A549 treated with dexamethasone at 1 μM for 4 hours (cell line): ENCODE measurements at places on chromosomes 16 and 17. TPM values are rescaled to one million over a fixed set of nuclear protein-coding genes. Genes with fewer than 3 reads are reported as not detected.

The MT1M gene
- 0.15 to 0.18 TPM in 2 of 5 replicates, not detected in the others for total RNA-seq

The CAPN15 gene
- 34.5 to 76.4 TPM (median 71.6 TPM) in 5 replicates for total RNA-seq

The BCAR1 gene
- total RNA-seq, result 82.0 to 145 TPM (median 139 TPM) in 5 replicates

The SRL gene
- total RNA-seq, result 0.04 to 0.08 TPM (median 0.07 TPM) in 5 replicates

The SLFN14 gene
- total RNA-seq, result not detected in 5 replicates

The KRT24 gene
- total RNA-seq, result not detected in 5 replicates

The NPIPA2 gene
- 1.2 to 2.7 TPM (median 1.8 TPM) in 5 replicates for total RNA-seq

The RBFOX1 gene
- total RNA-seq, result not detected in 5 replicates

The HP gene
- total RNA-seq, result not detected in 5 replicates

The ANKS3 gene
- total RNA-seq, result 17.4 to 25.6 TPM (median 25.2 TPM) in 5 replicates

The MRPL12 gene
- total RNA-seq, result 203 to 295 TPM (median 273 TPM) in 5 replicates

The TSNAXIP1 gene
- total RNA-seq, result 0.25 to 0.67 TPM (median 0.52 TPM) in 5 replicates

The ENPP7 gene
- total RNA-seq, result not detected in 5 replicates

The TBX2 gene
- 3.2 to 5.7 TPM (median 4.8 TPM) in 5 replicates for total RNA-seq

The PRR29 gene
- 0.31 to 1.2 TPM (median 0.54 TPM) in 5 replicates for total RNA-seq

The G6PC1 gene
- 0.06 to 0.09 TPM (median 0.08 TPM) in 3 of 5 replicates, not detected in the others for total RNA-seq

The ZNF205 gene
- total RNA-seq, result 11.1 to 15.7 TPM (median 14.3 TPM) in 5 replicates

The MT1H gene
- total RNA-seq, result not detected in 5 replicates

The TEX14 gene
- 0.11 to 0.49 TPM (median 0.28 TPM) in 5 replicates for total RNA-seq

The SHISA9 gene
- total RNA-seq, result 0.07 to 0.12 TPM (median 0.08 TPM) in 5 replicates

The PRSS27 gene
- 1.1 to 2.4 TPM (median 1.5 TPM) in 5 replicates for total RNA-seq

The SLC12A3 gene
- total RNA-seq, result 0.04 TPM in 1 of 5 replicates, not detected in the others

The PSMB3 gene
- total RNA-seq, result 364 to 413 TPM (median 395 TPM) in 5 replicates

The HBZ gene
- total RNA-seq, result 0.19 TPM in 1 of 5 replicates, not detected in the others

The GNG13 gene
- not detected in 5 replicates for total RNA-seq

The LLGL2 gene
- total RNA-seq, result 20.1 to 33.9 TPM (median 32.7 TPM) in 5 replicates

The SULT1A2 gene
- 0.05 to 0.15 TPM (median 0.09 TPM) in 3 of 5 replicates, not detected in the others for total RNA-seq

The SLC38A8 gene
- not detected in 5 replicates for total RNA-seq

The SBK1 gene
- 0.16 to 0.47 TPM (median 0.36 TPM) in 5 replicates for total RNA-seq
